Cerebellar nuclear complex (tissue), 1 donor: ENCODE measurements at places on chromosomes 2 and 18.

DNA sequence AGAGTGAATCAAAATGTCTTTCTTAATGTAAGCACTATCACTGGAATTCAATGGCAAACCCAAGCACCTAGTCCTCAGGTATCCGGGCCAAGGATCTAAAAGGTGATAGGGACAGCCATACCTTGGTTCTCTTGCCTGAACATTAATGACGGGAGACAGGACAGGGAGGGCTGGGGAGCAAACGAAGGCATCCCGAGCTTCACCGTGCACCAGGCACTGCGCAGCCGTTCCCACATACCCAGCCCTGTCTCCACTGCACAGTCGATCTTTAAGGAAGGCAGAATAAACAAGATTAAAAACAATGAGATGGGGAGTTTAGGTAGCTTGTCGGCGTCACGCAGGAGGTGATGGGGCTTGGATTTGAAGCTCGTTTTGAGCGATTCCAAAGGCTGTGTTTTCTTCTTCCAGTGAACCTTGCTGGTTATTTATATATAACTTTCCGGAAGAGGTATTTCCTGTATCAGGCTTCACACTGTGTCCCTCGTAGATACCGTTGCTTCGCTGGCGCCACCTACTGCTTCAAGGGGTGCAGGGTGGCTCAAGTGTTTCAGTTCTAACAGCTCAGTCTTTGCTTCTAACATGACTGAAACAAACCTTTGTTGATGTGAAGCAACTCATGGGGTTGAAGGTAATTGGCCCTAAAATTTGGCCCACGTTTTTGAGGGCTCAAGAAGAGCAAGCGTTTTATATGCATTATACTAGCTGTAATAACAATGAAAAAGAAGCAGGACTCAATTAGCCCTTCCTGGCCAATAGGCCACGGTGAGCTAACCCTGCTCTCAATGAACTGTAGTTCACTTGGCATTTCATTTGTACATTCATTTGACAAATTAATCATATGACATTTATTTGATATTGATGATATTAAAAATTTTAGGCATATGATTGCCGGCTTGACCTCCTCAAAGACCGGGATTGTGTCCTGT is 77.4 kb downstream of the DCDC2C start:
- DNase-seq, result no peak

DNA sequence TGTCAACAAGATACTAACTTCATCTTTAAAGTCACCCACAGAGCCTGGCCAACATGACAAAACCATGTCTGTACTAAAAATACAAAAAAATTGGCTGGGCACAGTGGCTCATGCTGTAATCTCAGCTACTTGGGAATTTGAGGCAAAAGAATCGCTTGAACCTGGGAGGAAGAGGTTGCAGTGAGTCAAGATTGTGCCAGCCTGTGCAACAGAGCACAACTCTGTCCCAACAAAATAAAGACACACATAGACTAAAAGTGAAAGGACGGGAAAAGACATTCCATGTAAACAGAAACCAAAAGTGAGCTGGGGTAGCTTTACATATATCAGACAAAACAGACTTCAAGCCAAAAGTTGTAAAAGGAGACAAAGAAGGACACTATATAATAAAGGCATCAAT is 34.8 kb downstream of the USP34 start:
- DNase-seq, result no peak

DNA sequence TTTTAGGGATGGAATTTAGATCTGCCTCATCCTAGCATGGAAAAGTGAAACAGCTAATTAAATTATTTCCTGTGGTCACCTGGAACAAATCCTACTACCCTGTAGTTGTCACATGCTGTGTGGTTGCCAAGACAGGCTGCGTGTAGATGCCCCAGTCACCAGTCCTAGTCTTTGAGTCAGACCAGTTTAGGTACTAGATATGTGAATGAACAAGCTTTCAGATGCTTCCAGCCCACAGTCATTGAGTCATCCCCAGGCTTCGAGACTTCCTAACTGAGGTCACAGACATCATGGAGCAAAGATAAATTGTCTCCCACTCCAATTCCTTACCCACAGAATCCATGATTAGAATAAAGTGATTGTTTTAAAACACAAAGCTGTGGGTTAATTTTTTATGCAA is 35.8 kb upstream of the GRB14 start:
- DNase-seq, result no peak

DNA sequence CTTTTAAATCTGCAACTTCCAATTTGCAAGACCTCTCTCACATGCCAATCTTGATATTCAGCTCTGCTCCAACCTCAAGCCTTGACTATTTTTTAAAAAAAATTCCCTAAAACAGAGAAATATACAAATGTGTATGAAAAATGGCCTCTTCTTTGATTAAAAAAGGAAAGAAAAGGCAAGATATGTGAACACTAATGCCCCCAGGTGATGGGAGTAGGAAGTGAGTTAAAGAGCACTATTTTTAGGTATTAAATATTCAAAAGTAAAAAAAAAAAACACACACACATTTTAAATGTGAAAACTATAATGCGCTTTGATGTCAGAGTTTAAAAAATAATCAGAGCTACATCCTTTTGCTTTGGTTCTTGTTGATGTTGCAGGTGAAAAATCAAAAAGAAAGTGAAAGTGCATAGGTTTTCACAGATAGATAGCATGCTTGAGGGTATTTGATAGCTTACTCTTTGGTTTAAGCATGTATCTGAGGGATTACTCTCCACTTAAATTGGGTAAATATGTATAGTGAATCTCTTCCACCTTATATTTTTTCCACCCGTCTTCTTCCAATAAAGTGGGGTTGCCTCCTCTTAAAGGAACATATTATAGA is 406.0 kb upstream of the POU3F3 start:
- no peak for DNase-seq

- no peak for DNase-seq
These were observed 41.9 kb downstream of the BABAM2 start for GRCh38 chr2:27932396-27932795.

DNA sequence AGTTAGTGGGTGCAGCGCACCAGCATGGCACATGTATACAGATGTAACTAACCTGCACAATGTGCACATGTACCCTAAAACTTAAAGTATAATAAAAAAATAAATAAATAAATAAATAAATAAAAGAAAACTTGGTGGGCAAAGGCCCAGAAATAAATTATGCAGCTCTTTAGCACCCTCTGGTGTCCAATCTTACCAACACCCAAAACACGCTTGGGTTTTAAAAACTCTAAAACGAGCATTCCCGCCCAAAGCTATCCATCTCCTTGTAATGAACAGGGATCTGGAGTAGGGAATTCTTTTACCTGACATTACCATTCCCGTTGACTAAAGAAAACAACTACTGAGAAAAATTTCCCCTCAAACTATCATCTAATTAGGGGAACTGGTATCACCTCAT is 2005.9 kb upstream of the CELF4 start:
- DNase-seq, result no peak

DNA sequence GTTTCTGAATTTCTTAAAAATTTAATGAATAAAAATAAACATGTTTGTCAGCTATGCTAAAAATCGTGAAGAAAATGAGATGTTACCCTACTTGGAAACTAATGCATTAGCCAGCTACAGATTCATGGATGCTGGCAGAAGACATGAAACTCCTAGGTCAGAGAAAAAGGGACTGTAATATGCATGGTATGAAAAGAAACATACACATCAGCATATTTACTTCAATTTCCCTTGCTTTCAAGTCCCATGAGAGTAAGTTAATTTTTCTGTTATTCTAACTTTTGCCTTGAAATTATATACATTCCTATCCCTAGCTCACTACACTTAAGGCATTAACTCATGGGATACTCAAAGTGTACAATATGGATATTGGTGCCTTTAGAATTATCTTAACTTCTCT is 2041.4 kb upstream of the LRRTM1 start:
- DNase-seq, result no peak

DNA sequence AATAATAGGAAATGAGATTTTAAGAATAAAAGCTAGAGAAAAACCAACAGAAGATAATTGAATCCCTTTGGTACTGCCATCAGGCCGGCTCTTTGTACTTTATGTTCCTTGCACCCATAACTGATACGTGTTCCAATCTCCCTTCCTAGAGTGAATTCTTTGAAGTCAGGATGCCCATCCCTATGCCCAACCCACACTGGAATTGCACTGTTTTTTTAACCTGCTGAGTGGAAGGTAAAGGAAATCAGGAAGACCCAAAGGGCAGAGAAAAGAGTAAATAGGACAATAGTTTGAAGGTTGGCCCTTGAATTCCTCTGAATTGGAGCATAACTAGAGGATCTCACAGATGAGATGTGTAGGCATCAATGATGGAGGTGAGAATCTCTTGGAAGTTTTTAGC is 4.4 kb upstream of the ATG16L1 start:
- DNase-seq, result no peak
